Natural killer cell treated with Interleukin-12 subunit alpha and Interleukin-12 subunit beta and Interleukin-15 and Interleukin-18, amount 100 ng/mL, for 72 hours (primary cell): ENCODE measurements at places on chromosomes 2 and 18. TPM values are rescaled to one million over a fixed set of nuclear protein-coding genes. Genes with fewer than 3 reads are reported as not detected.

- DNase-seq = no peak
These were observed 25.9 kb downstream of the GKN2 start for GRCh38 chr2:68926796-68927195.

DNA sequence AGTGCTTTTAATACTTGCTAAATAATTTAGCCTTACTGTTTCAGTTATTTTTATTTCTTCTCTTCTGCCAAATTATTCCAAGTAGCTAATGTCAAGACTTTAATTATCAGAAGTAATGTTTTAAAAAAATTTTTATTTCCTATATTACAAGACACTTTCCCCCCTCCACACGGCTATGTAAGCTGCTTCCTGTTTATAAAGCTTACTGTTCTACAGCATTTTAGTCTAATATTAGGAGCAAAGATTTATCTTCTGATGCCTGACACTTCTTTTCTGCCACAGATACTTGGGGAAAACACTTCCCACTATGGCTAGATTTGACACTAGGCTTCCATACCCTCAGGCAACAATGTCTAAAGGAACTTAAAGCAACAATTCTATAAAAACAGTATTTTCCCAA, 62.3 kb downstream of the ROCK1 start:
- no peak for DNase-seq

- no peak for DNase-seq
These were observed 880.2 kb downstream of the TSN start for GRCh38 chr2:122635686-122636085.

- no peak for DNase-seq
These were observed 793.1 kb downstream of the ERBB4 start for GRCh38 chr2:211745295-211746097.

- no peak for DNase-seq
These were observed 35.9 kb upstream of the WDSUB1 start for GRCh38 chr2:159322419-159322818.

- DNase-seq = no peak
These were observed 177.8 kb downstream of the BCL2 start for GRCh38 chr18:63141778-63142176.

GRCh38 chr2:223613017-223613950, 11.1 kb upstream of the SCG2 start:
- no peak for DNase-seq

- DNase-seq = no peak
These were observed 16.6 kb downstream of the SERPINE2 start for GRCh38 chr2:224022486-224022885.

DNA sequence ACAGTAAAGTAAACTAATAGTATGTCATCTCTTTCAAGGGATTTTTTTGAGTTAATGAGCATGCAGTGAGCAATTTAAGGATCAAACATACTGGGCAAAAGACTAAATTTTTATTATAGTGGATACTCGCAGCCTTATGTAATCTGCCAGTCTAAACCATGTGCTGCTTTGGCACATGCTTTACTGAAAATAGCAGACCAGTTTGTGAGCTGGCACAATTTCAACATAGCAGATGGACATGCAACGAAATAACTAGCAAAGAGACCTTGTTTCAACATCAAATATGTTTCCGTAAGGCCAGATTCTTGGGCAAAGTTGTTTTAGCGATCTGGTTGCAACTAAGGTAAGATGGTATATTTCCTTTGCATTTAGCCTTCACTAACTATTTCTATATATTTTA, 807.3 kb downstream of the NR4A2 start:
- DNase-seq = no peak

DNA sequence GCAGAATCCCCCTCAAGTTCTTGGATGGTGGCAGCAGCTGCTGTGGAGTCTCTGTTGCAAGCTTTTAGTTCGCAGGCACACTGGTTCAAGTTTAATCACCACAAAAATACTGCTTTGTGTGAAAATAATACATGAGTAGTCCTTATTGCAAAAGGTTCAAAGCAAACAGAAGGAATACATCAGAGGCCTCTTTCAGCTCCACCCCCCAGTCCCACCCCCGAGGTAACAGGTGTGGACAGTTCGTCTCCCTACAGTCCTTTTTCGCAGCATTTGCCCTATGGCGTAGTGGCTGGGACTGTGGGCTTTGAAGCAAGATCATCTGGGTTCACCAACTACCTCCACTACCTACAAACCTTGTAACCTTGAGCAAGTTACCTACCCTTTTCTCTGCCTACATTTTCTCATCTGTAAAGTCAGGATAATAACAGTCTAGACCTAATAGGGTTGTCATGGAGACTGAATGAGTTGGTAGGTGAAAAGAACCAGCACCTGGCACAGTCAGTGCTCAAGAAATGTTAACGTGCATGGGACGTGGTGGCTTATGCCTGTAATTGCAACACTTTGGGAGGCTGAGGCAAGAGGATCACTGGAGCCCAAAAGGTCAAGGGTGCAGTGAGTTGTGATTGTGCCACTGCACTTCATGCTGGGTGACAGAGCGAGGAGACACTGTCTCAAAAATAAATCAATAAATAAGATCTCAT, 61.7 kb downstream of the TCF7L1 start:
- DNase-seq = no peak

DNA sequence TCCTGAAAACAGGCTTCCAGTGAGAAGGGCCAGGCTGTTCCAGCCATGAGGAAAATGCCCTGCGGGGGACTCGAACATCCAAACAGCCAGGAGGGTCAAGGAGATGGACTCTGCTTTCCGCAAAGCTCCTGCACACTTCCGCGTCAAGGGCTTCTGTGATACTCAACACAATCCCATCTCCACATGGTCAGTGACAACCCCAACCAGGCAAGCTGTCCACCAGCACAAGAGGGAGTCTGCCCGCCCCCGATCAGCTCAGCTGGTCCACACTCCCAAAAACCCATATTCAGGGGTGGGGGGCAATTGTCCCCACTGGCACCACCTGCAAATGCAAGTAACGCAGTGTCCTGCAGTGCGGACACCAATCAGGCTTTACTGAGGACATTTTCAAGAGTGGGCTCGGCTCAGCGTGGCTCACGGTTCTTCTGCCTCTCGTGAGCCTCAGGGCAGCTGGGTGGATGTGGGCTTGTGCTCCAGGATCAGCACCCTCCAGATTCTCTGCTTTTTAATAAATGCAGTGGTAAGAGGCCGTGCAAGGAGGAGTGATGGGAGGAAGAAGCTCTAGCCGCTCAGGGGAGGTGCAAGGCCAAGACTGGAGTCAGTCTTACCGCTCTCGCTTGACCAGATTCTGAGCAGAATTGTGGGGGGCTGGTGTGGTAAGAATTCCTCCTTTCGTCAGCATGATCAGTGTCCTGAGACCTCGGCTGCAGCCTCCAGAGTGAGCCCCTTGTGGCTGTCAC, 19.5 kb upstream of the CIDEA start:
- DNase-seq = no peak

DNA sequence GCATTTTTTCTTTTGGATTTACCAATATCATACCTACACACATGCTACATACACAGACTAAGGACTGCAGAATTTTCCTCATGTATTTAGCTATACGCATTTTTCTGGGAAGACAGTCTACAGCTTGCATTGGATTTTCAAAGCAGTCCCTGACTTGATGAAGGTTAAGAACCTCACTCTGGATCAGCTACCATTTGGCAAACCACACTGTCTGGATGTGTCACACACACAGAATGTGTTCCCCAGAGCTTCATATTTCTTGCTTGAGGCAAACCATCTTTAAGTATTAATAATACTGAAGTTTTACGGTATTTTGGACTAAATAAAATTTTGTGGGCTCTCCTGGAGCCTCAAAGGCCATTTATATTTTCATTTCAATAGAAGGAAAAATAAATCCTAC, 102.3 kb downstream of the TCF4 start:
- DNase-seq = no peak

DNA sequence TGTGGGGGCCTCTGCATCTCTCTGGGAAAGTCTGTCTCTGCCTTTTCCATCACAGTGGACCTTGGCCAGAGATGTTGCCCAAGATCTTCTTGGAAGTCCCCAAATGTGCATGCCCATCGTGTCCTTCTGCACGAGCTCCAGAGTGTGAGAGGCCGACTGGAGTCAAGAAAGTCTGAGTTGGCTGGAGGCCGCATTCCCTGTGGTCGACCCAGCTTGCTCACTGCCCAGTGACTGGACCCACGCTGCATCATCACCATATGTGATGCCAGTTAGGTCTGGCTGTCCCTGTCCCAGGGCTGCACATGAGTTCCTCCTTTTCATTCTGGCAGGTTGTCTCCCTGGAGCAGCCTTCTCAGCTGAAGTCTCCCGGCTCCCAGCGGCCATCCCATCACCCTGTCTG, 93.8 kb downstream of the ARL4C start:
- DNase-seq = no peak

DNA sequence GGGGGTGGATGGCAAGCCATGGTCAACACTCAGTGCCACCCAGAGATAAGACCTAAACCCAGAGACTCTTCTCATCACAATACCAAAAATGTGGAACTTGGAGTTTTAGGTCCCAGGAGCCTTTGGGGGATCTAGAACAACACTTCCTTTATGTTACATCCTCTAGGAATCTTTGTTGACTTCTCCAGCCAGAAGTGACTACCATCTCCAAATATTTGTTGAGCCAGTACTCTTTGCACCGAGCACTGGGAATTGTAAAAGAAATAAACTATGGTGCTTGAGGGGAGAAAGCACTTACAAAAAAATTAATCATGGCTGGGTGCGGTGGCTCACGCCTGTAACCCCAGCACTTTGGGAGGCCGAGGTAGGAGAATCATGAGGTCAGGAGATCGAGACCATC, 120.0 kb upstream of the TMEM200C start:
- no peak for DNase-seq

DNA sequence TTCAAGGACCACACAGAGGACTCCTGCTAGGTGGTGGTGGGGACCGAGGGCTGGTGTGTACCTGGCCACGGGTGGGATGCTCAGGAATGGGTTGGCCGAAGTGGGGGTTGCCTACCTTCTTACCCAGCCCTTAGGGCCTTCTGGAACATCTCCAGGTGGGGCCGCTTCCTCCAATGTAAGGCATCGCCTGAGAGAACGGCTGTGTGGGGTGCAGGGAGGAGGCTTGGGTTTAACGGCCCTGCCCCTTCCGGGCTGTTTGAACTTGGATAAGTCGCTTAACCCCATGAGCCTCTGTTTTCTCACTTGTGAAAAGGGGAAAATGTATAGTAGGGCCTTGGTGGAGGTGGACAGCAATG, 35.0 kb downstream of the EMILIN2 start:
- DNase-seq = no peak

- DNase-seq = no peak
These were observed at the start of gene SCN2A for GRCh38 chr2:165239230-165239629. SCN2A (plus strand) TSS chr2:165239414; CDS start chr2:165295824, 56,410 bp downstream.

- no peak for DNase-seq
These were observed 28.0 kb downstream of the LIMS1 start for GRCh38 chr2:108562274-108562673.

DNA sequence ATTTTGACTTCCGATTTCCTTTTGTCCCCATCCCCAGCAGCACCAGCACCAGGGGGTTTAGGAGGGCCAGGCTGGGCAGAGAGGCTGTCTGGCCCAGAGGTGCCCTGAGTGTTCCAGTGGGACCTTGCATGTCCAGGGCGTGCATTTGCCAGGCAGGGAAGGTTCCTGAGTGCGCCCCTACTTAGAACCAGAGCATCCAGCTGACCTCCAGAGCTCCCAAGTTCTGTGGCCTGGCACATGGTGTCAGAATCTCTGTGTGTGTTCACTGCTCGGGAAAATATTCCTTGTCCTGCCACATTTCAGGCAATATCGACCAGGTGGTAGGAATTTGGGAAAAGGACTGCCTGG, 5.5 kb downstream of the SIX3 start:
- no peak for DNase-seq

- no peak for DNase-seq
These were observed 35.4 kb downstream of the MBP start for GRCh38 chr18:77096936-77097886.

- no peak for DNase-seq
These were observed 21.5 kb upstream of the PELI1 start for GRCh38 chr2:64165706-64166105.

DNA sequence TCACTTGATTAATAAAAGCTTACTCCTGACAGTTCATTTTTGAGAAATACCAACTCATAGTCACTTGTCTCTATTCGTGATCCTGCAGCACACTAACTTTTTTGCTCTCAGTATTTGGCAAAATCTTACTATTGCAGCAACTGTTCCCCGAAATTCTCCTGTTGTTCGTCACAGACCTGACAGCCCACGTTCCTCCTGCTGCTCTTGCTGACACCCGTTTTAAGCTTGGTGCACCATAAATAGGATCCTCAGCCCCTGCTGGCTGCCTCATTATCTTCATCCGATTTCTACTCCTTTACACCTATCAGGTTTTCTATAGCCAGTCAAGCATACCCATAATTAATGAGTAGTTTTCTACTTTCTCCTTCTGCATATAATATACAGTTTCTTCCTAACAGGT, 368.8 kb downstream of the PLCL1 start:
- no peak for DNase-seq

DNA sequence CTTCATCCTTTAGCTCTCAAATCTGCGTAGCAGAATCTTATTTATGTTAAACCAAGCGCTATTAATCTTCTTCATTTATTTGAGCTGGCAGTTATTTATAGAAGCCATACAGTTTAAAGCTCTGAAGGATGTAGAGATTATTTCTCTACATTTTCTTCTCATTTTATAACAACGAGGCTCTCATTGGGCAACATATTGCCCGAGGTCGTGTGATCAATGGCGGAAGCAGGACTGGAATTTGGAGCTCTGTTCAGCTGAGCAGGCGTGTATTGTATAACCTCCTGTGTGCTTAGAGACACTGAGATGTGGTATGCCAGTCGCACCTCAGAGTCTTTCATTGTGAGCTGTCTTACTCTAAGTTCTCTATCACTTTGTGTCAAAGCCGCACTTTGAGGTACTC, 17.5 kb upstream of the DRC1 start:
- no peak for DNase-seq

DNA sequence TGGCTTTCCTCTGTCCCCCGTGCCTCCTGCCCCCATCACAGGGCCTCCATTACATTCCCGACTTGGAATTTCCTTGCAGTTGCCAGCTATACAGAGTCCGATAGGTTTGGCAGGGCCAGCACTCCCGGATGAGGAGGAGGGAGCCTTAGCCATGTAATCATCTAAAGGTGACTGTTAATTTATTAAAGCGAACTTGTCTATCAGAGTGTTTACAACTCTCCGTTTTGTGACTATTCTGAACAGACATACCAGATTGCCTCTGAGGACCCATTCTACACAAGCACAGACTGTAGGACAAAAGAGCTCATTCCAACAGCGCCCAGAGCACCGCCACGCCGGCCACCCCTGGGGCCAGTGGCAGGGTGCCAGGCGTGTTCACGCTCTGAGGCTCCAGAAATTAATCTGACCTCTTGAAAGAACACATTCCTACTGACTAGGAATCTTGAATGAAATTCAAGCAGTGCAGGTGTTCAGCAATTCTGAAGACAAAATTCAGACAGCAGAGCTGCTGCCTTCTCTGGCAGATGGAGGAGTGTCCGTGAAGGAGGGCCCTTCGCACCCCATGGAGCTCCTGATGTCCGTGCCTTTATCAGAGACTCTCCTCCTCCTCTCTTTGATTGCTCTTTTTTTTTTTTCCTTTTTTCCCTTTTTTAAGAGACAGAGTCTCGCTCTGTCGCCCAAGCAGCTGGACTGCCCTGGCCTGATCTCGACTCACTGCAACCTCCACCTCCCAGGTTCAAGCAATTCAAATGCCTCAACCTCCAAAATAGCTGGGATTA, 58.1 kb upstream of the RALBP1 start:
- no peak for DNase-seq

The TEKT4 gene
- not detected for total RNA-seq

The CWC22 gene
- 23.0 TPM for total RNA-seq

The CYTIP gene
- 1,319 TPM for total RNA-seq

The ABCG8 gene
- not detected for total RNA-seq

The ADD2 gene
- total RNA-seq = 2.3 TPM

The FHL2 gene
- total RNA-seq = 0.95 TPM

The PLEKHH2 gene
- not detected for total RNA-seq

The CCDC68 gene
- total RNA-seq = not detected

The RUFY4 gene
- total RNA-seq = 0.86 TPM

The FSHR gene
- total RNA-seq = not detected
